ENCODE measurements at places on chromosomes 1 and 21. TPM values are rescaled to one million over a fixed set of nuclear protein-coding genes. Genes with fewer than 3 reads are reported as not detected.

DNA sequence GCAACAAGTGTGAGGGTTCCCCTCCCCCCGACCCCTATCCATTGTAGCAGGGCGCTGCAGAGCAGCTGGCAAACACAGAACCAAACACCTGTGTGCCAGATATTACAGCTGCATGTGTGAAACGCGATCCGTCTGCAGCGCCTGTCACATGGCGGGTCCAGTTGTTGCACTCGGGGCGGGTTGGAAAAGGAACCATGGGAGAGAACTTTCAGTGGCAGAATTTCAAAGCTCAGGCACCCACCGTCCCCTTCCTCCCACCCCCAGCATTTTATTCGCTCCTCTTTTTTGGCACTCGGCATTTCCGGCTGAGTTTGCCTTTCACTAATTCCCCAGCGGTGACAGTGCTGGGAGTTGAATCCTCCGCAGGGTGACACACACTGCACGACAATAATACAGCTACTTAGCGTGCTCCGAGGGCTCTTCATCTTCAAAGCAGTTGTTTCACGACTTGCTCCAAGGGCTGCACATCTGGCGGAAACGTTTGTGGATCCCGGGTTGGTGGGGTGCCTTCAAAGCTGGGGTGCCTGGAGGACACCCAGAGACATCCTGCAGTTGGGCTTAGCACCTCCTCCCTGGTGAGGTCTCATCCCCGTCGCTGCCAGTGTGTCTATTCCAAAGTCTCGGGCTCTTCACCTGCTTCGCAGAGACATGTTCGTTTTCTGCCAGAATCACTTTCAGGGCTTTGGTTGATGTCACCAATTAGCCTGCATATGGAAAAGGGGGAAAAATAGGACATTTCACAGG, 180.7 kb downstream of the ZBTB18 start:
- H3K4me3 ChIP-seq = no peak overlapping the region
- peaks cover 25% of the 10 kb centered on the region for H3K27me3 ChIP-seq
- no peak for DNase-seq
- no peaks in the 10 kb centered on the region for H3K36me3 ChIP-seq
- H3K27ac ChIP-seq = no peak overlapping the region

SPRR1A gene
- total RNA-seq = not detected

FCGR2B gene
- total RNA-seq = 0.80 TPM

SLC44A5 gene
- 2.4 TPM for total RNA-seq

- no peak overlapping the region for H3K4me3 ChIP-seq
- peaks cover 7% of the 10 kb centered on the region for H3K27me3 ChIP-seq
- H3K4me1 ChIP-seq = no peaks in the 10 kb centered on the region
- H3K27ac ChIP-seq = no peak overlapping the region
- H3K36me3 ChIP-seq = no peaks in the 10 kb centered on the region
These were observed 16.3 kb downstream of the TMEM81 start for GRCh38 chr1:205068001-205068400.

DNA sequence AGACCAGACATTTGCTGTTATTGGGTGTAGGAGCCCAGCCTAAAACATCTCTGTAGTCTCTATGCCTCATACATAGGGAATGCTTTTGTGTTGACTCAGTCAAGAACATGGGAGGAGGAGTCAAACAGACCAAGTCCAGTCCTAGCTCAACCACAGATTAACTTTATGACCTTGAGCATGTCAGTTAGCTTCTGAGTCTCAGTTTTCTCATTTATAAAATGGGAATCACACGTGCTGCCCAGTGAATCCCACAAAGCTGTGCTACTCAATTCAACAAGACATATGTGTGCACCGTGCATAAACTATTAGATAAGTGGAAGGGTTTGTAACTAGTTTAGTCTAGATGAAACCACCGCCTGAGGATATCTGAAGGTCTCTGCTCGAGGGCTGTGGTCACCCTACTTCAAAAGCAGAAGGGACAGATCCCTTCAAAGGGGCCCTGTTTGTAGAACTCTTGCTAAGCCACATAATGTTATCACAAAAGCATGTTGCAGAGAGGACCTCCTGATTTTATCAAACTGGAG, 109.5 kb upstream of the NFIA start:
- H3K36me3 ChIP-seq = no peaks in the 10 kb centered on the region
- H3K27me3 ChIP-seq = no peaks in the 10 kb centered on the region
- H3K27ac ChIP-seq = no peak overlapping the region

- H3K4me3 ChIP-seq = no peak overlapping the region
- no peak overlapping the region for H3K27ac ChIP-seq
- peaks cover 5% of the 10 kb centered on the region for H3K27me3 ChIP-seq
- no peaks in the 10 kb centered on the region for H3K36me3 ChIP-seq
- H3K4me1 ChIP-seq = no peaks in the 10 kb centered on the region
These were observed 129.9 kb downstream of the ZNF281 start for GRCh38 chr1:200279810-200280411.

OR6K3 gene
- total RNA-seq = not detected

DNA sequence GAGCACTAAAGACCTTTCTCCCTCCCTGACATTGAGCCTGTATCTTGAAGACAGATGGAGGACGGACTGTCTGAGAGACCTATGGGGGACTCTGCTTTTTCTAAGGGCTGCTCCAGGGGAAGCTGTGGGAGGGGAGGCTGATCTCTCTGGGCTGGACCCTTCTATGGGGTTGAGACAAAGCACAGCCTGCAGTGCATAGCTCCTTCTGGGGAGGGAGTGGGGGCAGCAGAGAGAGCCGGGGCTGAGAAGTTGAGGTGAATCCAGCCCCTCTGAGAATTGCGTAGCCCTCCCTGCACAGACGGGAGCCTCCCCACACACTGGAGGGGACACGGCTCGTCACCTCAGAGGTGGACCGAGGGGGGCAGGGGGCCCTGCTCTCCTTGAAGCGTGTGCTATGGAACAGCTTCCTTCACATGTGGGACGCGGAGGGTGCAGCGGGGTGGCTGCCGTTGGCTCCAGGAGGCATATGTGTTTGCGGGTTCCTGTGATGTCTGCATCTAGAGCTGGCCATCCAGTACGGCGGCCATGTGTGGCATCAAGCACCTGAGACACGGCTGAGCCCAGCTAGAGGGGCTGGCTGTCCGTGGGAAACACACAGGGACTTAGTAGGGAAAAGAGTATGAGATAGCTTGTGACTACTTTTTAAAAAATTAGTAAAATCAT, 299.1 kb downstream of the CAMTA1 start:
- H3K36me3 ChIP-seq = no peaks in the 10 kb centered on the region
- no peak overlapping the region for H3K4me3 ChIP-seq
- H3K27ac ChIP-seq = no peak overlapping the region
- H3K27me3 ChIP-seq = peaks cover 22% of the 10 kb centered on the region
- no peaks in the 10 kb centered on the region for H3K4me1 ChIP-seq

DNA sequence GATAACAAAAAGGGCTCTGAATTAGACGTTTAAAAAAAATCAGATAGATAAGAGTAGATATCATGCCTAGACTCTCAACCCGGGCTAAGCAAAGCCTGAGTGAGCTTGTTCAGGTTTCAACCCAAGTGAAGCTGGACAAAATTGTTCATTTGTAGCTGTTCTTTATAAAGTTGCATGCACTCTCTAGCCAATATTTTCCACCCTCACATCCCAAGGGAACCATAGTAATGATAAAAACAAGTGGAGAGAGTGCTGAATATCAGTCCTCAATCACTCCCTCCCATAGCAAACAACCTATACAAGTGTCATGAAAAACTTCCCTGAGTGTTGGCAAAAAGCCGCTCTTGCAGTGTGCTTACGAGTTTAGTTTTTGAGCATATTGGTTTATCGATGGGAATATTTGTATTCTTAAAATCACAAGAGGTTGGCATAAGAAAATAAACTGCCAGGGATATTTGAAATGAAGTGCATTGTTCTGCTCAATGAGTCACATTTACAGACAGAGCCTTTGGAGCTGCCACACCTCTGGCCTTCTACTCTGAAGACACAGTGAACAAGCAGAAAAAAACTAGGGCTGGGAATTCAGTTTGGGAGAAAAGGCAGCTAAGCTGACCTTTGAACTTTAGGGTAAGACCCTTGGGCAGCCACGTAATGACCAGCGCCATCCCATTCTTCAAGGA, 2.2 kb upstream of the CLCA2 start:
- no peak for DNase-seq
- H3K27me3 ChIP-seq = no peaks in the 10 kb centered on the region
- no peaks in the 10 kb centered on the region for H3K36me3 ChIP-seq
- no peak overlapping the region for H3K4me3 ChIP-seq
- no peak overlapping the region for H3K27ac ChIP-seq
- no peaks in the 10 kb centered on the region for H3K4me1 ChIP-seq

INAVA gene
- 0.20 TPM for total RNA-seq

DNA sequence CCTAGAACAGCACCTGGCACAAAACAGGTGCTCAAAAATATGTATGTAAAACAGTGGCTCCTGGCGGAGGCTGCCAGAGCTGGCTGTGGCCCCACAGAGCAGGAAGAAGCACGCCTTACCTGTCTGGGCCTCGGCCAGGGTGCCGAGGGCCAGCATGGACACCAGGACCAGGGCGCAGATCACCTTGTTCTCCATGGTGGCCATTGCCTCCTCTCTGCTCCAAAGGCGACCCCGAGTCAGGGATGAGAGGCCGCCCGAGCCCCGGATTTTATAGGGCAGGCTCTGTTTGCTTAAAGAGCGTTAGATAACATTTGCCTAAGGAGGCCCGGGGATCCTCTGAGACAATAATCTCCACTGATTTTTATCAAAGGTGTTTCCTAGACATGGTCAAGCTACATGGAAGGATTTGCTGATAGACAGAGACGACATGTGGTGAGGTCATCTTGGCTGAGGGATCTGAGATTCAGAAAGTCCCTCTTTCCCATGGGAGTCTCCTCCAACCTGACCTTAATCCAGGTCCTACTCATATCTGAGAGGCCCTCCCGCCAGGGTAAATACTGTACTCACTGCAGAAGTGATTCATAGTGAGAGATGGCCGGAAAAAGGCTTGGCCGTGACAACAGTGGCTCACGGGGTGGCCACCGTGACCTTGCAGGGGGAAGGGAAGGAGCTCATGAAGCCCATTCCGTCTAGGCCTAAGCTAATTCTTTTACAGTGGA, at the start of gene TFF1:
Gene TFF1 (minus strand): TSS at position 244 of the 719 bp plus-strand sequence. CDS start 40 bp downstream, at position 204.
- H3K4me1 ChIP-seq = no peaks in the 10 kb centered on the region
- no peaks in the 10 kb centered on the region for H3K27me3 ChIP-seq
- H3K4me3 ChIP-seq = no peak within 1 kb of the TSS
- no peak for DNase-seq

- H3K36me3 ChIP-seq = no peaks in the 10 kb centered on the region
- peaks cover 20% of the 10 kb centered on the region for H3K4me1 ChIP-seq
- no peak overlapping the region for H3K4me3 ChIP-seq
- no peak overlapping the region for H3K27ac ChIP-seq
- no peak for DNase-seq
These were observed 34.2 kb downstream of the KRTAP10-1 start for GRCh38 chr21:44505673-44506278.

PRKAA2 gene
- total RNA-seq = 0.03 TPM

GPX7 gene
- 27.3 TPM for total RNA-seq

KLHL12 gene
- 22.7 TPM for total RNA-seq

GRCh38 chr1:151832318-151832980, 847 bp upstream of the RORC start:
- H3K36me3 ChIP-seq = no peaks in the 10 kb centered on the region
- no peak overlapping the region for H3K4me3 ChIP-seq
- peak overlapping the region; percentile 60 for H3K27ac ChIP-seq
- DNase-seq = no peak

DNA sequence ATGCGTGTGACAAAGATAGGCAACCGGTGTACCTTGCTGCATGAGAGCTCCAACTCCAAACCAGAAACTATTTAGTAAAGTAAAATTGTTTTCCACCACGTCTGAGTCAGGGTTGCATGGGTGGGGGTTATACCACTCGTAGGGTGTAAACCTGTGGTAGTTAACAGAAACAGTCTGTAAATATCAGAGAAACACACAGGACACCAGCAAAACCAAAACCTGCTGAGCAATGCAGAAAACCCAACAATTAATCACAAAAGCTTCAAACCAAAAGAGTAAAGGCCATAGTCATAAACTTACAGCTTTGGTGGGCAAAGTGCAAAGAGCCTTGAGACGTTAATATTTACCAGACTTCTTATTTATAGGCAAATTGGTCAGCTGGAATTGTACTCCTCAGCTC, 282.7 kb downstream of the BACH1 start:
- DNase-seq = no peak
- no peak overlapping the region for H3K27ac ChIP-seq
- H3K36me3 ChIP-seq = no peaks in the 10 kb centered on the region

NCF2 gene
- total RNA-seq = 2.9 TPM

DNA sequence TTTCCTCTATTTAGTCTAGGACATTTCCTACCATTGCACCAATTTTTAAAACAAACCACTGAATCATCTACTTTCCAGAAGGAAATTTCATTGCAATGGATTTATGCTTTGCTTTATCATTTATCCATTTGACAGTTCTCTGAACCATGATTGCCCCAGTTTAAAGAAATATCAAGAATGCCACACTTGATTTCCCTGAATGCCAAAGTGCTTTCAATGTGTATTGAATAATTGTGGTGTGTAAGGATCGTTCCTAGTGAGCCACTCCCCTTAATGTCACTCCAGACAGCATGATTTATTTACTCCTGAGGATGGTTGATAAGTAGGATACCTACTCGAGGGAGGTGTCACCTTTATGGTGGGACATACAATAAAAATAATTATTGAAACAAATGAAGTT, 169.6 kb downstream of the RYR2 start:
- H3K4me3 ChIP-seq = no peak overlapping the region
- no peaks in the 10 kb centered on the region for H3K27me3 ChIP-seq
- no peak for DNase-seq
- no peaks in the 10 kb centered on the region for H3K36me3 ChIP-seq
- H3K4me1 ChIP-seq = no peaks in the 10 kb centered on the region

OR2L3 gene
- total RNA-seq = not detected

DNA sequence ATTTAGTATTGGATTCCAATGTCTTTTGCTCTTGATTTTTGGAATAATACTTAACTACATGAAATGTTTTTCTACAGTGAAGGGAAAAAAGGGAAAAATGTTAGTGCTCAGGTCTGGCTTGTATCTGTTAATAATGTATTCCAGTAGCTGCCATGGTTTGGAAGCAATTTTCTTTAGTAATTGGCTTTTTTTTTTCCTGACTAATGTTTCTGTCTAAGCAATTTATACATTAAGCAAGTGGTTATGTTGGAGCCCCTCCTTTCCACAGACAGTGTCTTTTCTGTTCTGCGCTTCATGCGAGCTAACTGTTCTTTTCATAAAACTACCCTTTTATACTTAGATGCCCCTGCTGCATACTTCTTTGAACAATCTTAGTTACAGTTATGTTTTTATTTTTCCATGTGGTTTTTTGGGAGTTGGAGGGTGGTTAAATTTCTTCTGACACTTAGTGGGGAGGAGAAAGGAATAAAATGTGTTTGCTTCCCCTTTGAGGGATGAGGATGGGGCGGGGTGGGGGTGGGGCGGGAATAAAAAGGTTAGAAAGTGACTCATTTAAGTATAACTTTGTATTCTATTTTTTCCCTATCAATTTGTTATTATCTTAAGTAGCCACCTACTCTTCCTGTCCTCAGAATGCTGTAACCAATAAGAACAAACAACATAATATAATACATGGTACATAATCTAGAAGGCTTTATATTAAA, 83.1 kb downstream of the CLIC4 start:
- no peak for DNase-seq
- H3K27me3 ChIP-seq = peaks cover 6% of the 10 kb centered on the region
- H3K36me3 ChIP-seq = no peaks in the 10 kb centered on the region
- H3K27ac ChIP-seq = no peak overlapping the region
- H3K4me3 ChIP-seq = no peak overlapping the region
